K562 (cell line): ENCODE measurements at places on chromosomes 2 and 18.

- no peak for DNase-seq
Measured at GRCh38 chr2:101300836-101301235, 7.7 kb downstream of the RNF149 start.

DNA sequence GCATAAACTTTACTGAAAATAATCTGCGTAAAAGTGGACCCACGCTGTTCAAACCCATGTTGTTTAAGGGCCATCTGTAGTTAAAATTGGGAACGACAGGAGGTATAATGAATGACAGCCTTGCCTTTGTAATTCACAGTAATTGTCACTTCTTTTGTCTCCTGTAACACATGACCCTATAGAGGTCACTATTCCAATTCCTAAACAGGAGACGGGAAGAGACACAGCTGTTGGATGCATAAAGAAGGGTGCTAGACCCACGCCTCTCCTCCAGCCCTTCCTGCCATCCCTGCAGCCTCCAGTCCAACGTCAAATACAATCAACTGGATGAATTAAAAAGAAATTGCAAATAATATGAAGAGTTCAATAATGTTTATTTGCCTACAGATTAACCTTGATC, 63.1 kb upstream of the NFATC1 start:
- DNase-seq: no peak

DNA sequence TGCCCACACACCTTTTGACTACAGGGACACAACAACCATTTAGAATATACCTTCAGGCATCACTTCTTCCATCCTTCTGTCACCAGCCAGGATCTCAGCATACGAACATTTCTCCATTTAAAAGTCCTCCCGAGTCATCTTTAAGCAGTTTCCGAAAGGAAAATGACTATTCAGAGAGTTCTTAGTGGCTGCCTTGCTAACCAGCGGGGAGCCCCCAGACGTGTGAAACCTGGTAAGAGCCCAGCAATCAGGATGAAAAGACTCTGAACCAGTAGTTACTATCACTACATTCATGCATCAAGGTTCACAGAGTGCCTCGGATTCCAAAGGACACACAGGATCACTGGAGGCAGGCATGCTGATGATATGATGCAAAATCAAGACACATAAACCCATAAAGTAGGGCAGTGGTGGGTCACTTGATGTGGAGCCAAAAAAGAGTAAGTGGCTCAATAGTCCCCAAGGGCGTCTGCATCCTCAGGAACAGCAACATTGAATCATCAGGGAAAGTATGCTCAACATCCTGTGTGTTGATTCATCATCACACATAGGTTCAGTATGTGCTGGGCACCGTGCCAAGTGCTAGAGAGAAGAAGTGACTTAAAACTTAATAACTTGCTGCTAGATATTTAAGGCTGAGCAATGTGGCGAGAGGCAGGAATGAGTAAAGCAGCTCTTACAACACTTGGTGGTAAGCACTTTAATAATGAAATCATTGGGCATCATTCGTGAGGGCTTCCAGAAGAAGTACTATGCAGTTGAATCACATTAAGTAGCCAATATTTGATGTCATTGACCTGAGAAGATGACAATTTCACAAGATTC, 4.4 kb downstream of the CCL20 start:
- DNase-seq: no peak

- DNase-seq: no peak
Measured at GRCh38 chr18:7904529-7904928, 337.4 kb downstream of the PTPRM start.

DNA sequence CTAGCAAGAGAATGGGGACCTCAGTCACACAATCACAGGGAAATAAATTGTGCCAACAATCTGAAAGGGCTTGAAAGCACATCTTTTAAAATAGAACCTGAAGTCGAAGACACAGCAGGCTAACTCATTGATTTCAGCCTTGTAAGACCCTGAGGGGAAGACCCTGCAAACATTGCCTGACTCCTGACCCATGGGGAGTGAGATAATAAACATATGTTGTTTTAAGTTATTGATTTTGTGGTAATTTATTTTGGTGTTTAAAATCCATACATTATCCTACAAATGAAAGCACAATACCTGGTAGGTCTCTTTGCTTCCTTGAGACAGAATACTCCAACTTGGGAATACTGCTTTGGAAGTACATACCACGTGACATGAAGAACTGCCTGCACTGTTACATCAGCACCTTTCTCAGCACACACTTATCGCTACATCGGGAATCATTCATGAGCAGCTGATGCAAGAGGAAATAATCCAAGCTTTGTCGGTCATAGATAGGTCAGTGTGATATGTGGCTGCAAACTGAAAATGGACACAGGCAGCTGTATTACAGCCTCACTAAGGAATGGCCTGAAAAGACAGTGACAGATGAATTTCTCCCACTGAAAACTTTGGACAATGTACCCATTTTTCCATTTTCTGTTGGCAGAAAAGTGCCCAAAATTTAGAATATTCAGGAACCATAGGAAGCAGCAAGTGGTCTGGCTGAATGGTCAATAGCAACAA, 494.5 kb upstream of the MAP2 start:
- no peak for DNase-seq

- no peak for DNase-seq
Measured at GRCh38 chr18:22658318-22658717, 240.6 kb upstream of the CTAGE1 start.

- DNase-seq: no peak
Measured at GRCh38 chr2:8102470-8102869, 579.4 kb upstream of the ID2 start.

- no peak for DNase-seq
Measured at GRCh38 chr2:230793572-230794359, 71.0 kb upstream of the ITM2C start.

- no peak for DNase-seq
Measured at GRCh38 chr2:99569386-99569785, 79.6 kb upstream of the REV1 start.

- no peak for DNase-seq
Measured at GRCh38 chr18:49023938-49024803, 73.4 kb upstream of the SMAD7 start.

DNA sequence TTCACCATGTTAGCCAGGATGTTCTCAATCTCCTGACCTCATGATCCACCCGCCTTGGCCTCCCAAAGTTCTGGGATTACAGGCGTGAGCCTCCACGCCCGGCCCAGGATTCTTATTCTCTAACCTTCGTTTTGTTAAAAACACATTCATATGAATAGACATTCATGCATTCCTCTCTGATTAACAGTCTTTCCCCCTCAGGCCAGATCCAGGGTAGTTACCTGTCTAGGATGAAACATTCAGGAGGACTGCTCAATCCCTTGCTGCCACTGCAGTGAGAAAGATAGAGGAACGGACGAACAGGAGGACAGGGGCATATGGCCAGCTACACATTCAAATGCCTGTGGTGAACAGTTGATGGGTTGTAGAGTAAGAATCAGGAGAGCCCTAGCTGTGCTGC, 39.6 kb upstream of the EPC2 start:
- no peak for DNase-seq

- peak; percentile 57 for DNase-seq
Measured at GRCh38 chr2:74876081-74876886, 42.4 kb downstream of the HK2 start.

- DNase-seq: no peak
Measured at GRCh38 chr18:3016585-3017297, 3.8 kb upstream of the LPIN2 start.

- no peak for DNase-seq
Measured at GRCh38 chr2:39490586-39490985, 53.5 kb upstream of the MAP4K3 start.

DNA sequence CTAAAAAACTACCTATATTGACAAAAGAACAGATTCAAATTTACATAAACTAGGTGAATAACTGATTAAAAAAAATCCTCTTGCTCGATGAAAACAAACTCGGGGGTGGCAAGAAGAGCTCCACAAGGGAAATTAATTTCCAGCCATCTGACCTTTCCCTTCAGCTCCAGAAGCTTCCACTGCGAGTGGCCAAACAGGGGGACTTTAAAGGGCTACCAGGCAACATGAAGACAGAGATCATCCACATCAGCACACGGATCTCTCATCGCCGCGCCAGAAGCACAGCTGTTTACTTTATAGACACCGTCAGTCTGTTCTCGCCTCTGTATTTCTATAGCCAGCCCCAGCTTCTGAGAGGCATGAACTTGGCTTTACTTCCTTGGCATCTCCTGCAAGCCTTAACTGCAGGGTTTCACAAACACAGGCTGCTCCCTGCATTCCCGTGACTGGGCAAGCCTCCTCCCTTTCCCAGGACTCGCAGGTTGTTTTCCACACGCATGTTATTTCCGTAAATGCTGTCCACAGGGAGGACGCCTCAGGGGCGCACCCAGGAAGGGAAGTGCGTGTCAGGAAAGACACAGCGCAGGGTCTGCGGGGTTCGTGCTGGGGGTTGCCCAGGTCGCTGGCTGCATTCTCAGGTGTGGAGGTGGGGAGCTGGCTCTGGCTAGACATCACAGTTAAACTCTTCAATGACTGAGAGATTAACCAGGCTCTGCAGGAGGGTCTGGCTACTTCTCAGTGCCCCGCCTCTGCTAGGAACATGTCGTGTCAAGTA, 85.0 kb downstream of the USP40 start:
- no peak for DNase-seq

GRCh38 chr18:55455938-55456337, 132.1 kb downstream of the TCF4 start:
- DNase-seq: no peak

- DNase-seq: peak; percentile 92
Measured at GRCh38 chr18:79951545-79952455, at the start of gene SLC66A2. Gene SLC66A2 (minus strand): TSS chr18:79951653. CDS start chr18:79950926, 727 bp downstream.

DNA sequence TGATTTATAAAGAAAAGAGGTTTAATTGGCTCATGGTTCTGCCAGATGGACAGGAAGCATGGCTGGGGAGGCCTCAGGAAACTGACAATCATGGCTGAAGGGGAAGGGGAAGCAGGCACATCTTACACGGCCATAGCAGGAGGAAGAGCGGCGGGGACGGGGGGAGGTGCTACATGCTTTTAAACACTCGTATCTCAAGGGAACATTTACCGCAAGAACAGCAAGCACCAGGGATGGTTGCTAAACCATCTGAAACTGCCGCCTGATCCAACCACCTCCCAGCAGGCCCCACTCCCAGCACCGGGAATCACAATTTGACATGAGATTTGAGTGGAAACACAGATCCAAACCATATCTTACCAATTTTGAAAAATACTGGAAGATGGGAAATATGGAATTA, 362.8 kb downstream of the FBXO15 start:
- DNase-seq: no peak

- DNase-seq: no peak
Measured at GRCh38 chr2:10538224-10538894, 90.2 kb upstream of the ODC1 start.

DNA sequence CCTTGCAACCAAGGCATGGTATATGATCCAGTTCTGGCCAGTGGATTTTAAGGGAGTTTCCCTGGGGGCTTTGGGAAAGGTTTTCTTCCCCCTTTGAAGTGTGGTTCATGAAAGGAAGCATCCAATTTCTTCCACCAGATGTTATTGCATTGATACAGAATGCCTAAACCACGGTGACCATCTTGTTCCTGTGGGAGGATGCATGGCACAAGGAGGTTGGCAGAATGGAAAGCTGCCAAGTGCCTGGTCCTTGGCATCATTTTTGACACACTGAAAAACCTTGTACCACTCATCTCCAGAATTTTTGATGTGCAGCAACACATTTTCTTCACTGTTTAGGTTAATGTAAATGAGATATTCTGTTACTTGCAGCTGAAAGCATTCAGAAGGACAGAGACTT, 55.2 kb upstream of the CXCR4 start:
- no peak for DNase-seq

GRCh38 chr2:174245065-174245464, 3.3 kb downstream of the OLA1 start:
- no peak for DNase-seq

DNA sequence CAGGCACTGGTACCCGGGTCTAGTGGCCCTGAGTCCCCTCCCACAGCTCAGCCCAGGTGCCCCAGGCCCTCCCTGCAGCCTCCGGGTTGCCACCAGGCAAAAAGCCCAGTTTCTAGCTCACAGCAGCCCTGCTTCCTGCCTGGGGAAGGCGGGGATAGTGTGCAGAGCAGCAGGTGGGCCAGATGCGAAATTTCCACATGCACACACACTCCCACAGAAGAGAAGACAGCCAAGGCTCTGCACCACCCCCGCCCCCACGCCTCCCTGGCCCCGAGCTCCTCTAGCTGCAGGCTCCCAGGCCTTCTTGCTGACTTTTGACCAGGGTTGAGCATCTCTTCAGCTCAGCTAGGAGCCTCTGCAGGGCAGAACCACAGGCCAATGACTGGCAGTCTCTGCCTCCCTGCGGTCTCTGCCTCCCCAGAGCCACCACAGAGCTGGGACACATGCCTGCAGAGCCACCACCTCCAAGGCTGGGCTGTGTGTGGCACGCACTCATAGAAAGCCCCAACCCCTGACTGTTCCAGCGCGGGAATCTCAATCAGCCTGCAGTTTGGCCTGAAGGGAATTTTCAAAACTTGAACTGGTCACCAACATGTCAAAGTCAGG, 7.2 kb downstream of the SLC66A2 start:
- DNase-seq: no peak

DNA sequence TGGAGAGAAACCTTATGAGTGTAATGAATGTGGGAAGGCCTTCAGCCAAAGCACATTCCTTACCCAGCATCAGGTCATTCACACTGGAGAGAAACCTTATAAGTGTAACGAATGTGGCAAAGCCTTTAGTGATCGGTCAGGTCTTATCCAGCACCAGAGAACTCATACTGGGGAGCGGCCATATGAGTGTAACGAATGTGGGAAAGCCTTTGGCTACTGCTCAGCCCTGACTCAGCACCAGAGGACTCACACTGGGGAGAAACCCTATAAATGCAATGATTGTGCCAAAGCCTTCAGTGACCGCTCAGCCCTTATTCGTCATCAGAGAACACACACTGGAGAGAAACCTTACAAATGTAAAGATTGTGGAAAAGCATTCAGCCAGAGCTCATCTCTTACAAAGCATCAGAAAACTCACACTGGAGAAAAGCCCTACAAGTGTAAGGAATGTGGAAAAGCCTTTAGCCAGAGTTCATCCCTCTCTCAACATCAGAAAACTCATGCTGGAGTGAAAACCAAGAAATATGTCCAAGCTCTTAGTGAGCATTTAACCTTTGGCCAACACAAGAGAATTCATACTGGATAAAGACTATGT, 7.8 kb downstream of the ZNF892 start:
- DNase-seq: no peak

DNA sequence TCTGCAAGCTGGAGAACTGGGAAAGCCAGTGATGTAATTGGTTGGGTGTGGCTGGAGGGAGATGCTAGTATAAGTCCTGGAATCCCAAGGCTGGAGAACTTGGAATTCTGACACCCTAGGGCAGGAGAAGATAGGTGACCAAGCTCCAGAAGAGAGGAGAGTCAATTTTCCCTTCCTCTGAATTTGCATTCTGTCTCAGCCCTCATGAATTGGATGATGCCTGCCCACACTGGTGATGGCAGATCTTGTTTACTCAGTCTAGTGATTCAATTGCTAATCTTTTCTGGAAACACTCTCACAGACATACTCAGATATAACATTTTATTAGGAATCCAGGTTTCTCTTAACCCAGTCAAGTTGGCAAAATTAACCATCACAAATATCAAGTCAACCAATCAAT, 287.2 kb downstream of the RDH14 start:
- no peak for DNase-seq

DNA sequence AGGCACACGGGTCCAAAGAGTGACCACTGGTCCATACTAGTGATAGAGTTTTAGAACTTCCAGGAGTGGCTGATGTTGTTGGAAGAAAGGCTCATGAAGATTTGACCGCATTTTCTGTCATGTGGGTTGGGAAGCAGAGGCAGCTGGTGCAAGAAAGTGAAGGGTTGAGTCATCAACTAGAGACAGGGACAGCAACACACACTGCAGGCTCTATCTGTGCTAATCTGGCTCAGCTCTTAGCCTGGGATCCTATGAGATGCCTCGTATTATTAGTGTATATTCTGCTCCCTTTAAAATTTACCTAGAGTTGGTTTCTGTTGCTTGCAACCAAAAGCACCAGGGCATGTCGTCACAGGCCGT, 2.5 kb upstream of the SH3RF3 start:
- no peak for DNase-seq
